Substantia nigra (tissue), 51 donors: ENCODE measurements at places on chromosomes 2 and 18.

DNA sequence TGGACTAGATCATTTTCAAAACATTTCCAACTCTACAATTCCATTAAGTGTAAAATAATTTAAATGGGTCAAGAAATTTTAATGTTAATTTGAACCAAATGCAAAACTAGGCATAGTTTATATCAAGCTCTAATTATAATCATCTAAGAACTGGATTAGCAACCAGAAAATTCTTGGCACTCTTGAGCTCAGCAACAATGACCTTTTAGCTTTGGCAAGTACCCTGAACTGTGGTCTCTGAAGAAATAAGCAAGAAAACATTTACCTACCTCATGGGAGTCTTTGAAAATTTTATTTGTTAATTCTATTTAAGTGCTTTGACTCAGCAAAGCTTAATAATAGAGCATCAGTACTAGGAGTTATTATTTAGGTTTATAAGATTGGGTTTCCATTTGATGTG lies 313.2 kb downstream of the SATB2 start:
- DNase-seq = no peak

DNA sequence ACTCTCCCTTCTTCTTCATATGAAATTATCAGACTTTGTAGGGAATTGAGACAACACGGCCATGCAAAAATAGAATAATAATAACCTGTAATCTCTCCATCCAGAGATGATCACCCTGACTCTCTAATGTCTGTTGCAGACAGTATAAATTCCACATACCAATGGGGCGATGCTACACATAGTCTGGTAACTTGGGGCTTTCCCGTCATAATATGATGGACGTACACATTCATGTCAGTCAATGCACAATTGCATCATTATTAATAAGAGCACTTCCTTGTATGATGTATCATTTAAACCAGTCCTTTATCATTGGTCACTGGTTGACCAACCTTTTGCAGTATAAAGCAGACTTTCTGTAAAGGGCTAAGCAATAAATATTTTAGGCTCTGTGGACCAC lies 39.5 kb upstream of the SCLY start:
- DNase-seq = no peak

DNA sequence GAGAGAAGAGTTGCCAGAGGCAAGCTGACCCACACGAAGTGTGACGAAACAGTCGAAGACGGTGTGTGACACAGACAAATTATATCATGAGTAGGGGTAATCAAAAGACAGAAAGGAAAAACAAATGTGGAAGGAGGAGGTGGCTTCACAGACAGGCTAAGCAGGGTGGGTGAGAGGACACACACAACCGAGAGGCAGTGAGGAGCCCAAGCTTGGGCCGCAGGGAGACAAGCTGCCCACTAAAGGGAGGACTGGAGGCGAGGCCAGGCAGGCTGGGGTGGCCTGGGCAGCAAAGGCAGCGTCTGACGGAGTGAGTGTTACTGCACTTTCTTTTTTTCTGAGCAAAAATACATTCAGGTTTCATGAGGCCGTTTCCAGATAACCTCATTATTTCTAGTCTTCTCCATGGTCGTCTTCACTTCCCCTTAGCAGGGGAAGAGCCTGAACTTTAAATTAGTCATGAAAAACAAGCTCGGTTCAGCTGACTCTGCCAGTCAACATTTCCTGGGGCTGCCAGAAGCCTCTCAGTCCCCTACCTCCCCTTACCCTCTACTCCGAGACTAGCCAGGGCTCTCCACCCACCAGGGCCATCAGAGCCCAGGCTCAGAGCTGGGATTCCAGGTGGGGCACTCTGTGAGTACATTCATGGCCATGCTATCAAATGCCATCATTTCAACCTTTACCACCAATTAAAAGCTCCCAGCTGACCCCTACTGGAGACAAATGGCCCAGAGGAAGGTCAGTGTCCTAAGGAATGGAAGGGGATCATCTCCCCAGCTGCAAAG lies 13.8 kb upstream of the ZFP36L2 start:
- no peak for DNase-seq

- no peak for DNase-seq
Observed at GRCh38 chr2:120984452-120985173, 248.9 kb downstream of the GLI2 start.

GRCh38 chr2:152421521-152422370 lies 86.8 kb downstream of the FMNL2 start:
- no peak for DNase-seq
